ENCODE measurements at places on chromosomes 3 and 15.

DNA sequence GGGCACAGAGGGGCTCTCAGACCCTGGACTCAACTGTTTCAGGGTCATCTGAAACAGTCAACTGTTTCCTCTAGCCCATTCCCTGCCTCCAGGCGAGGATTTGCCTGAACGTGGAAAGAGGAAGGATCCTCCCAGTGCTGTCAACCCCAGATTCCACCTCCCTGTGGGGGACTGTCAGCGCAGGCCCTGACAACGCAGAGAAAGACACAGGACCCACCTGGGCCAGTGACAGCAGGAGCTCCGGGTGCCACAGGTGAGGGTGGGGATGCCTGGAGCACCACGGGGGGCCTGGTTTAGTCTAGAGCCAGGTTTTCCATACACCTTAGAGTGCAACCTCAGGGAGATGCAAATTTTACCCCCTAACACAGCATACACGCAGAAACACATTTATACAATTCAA, 19.5 kb upstream of the LAMP3 start:
- no peak for DNase-seq

GRCh38 chr3:98730886-98731537, 32.1 kb upstream of the ST3GAL6 start:
- no peak for DNase-seq

GRCh38 chr15:50676799-50677483, 9.7 kb downstream of the TRPM7 start:
- no peak for DNase-seq

DNA sequence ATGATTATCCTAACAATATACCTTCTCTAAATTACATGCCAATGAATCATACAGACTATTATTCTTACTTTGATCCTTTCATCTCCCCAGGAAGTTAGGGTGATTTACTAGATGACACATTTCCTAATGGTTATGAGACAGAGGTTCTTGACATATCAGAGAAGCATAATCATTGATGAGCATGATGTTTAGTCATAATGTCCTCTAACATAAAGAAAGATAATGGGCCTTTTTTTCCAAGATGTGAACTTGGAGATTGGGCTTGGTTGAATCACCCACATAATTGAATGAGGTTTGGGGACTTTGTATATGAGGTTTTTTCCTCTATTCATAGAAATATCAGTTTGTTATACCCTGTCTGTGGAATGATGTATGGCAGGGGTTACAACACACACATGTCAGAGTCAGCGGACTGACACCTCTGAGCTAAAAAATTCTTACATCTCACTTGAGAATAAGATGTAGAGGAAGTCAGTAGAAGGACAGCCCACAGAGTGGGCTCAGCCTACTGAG, 69.7 kb upstream of the DCBLD2 start:
- DNase-seq, result no peak

GRCh38 chr15:70437089-70437488, 326.3 kb downstream of the UACA start:
- no peak for DNase-seq

GRCh38 chr15:50487287-50487686, 59.2 kb downstream of the USP50 start:
- no peak for DNase-seq

DNA sequence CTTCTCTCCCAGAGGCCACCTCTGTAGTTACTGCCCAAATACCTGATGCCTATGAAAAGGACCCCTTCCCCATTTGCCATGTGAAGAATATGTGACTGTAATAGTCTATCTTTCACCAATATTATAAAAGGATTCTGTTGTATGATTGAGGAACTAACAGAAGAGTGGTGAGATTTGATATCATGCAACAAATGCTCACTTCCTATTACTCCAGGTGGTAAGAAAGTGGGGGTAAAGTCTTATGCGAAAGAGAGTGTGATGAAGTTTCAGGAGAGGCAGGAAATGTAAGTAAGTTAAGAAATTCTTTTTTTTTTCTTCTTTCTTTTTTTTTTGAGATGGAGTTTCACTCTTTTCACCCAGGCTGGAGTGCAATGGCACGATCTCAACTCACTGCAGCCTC, 24.4 kb upstream of the RAP2B start:
- peak; percentile 59 for DNase-seq

DNA sequence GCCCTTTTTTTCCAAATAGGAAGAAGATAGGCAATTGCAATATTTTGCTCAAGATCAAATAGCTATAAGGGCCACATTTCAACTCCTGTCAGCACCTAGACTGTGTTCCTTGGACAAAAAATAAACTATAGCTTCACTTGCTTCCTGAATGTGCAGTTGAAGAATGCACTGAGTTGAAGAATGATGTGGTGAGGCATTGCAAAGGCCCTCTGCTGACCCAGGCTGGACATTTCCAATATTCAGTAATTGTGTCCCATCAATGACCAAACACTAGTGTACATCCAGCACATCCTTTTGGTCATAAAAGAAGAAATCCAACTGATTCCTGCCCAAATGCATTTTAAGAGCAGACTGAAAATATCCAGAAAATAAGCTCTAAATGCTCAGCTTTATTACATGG, 424.8 kb upstream of the TGFBR2 start:
- DNase-seq, result no peak

GRCh38 chr15:61264986-61265385, 35.9 kb upstream of the RORA start:
- DNase-seq, result no peak

GRCh38 chr3:55608301-55608937, 121.3 kb upstream of the WNT5A start:
- no peak for DNase-seq

- DNase-seq, result no peak
These were observed 18.1 kb upstream of the SLC22A13 start for GRCh38 chr3:38247366-38248035.

- no peak for DNase-seq
These were observed 133.3 kb downstream of the SUCLG2 start for GRCh38 chr3:67521053-67521646.

DNA sequence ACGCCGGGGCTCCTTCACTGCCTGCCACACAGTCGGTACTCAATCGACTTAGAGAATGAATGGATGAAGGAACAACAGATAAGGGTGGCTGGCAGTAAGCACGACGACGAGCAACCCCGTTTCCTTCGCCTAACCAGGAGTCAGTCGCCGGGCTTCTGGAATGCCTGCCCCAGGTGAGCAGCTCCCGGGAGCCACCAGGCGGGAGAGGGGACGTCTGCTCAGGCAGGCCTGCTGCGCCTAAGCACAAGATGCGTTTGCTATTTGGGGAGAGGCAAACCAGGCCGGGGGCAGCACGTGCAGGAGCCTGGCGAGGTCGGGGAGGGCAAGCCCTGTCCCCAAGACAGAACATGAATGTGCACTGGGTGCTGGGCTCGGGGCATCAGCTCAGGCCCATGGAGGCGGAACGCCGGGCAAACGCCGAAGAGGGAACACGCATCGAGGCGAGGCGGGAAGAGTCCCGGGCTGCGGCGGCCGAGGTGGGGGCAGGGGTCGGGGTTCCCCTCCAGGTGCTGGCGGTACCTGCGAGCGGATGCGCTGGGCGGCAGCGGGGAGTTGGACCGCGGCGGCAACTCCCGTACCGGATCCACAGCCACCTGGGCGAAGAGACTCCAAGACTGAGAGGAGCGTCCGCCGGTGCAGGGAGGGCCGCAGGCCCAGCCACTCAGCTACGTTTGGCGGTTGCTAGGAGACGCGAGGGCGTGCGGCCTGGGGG, at the start of gene CFAP92:
CFAP92 (minus strand) TSS at position 616 of the 712 bp plus-strand sequence. CDS start 772 bp downstream, outside the sequence.
- peak; percentile 93 for DNase-seq

- peak; percentile 36 for DNase-seq
These were observed 36.1 kb downstream of the PTH1R start for GRCh38 chr3:46913644-46914043.

DNA sequence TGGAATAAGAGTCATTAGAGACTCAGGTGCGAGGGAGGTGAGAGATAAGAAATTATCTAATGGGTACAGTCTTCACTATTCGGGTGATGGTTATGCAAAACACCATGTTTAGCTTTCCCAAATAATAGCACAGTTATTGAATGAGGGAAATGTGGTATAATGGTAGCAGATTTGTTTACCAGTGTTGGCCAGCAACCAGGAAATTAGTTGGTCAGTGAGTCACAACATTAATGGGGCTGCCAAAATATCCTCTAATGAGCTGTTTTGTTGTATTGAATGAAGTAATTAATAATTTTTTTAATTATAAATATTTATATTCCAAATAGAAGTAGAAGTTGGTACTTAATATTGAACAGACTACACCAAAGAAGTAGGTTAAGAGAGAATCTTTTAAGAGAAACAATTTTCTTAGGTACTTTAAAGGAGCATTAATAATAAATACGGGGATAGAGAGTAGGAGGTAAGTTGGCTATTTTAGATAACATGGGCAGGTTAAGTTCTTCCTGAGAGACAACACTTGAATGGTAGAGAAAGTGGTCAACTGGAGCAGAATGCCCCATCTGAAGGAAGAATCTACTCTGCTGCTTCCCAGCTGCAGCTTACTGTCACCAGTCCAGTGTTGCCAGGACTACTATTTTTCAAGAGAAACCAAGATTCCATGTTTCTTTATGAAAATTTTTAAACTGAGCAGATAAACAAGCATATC, 218.8 kb downstream of the UBE2E2 start:
- DNase-seq, result no peak

DNA sequence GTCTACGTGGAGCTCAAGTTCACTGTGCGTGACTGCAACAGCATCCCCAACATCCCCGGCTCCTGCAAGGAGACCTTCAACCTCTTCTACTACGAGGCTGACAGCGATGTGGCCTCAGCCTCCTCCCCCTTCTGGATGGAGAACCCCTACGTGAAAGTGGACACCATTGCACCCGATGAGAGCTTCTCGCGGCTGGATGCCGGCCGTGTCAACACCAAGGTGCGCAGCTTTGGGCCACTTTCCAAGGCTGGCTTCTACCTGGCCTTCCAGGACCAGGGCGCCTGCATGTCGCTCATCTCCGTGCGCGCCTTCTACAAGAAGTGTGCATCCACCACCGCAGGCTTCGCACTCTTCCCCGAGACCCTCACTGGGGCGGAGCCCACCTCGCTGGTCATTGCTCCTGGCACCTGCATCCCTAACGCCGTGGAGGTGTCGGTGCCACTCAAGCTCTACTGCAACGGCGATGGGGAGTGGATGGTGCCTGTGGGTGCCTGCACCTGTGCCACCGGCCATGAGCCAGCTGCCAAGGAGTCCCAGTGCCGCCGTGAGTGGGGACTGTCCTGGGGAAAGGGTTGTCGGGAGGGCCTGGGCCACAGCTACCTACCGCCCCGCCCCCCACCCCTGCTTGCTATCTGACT, 11.2 kb downstream of the EPHB3 start:
- no peak for DNase-seq

DNA sequence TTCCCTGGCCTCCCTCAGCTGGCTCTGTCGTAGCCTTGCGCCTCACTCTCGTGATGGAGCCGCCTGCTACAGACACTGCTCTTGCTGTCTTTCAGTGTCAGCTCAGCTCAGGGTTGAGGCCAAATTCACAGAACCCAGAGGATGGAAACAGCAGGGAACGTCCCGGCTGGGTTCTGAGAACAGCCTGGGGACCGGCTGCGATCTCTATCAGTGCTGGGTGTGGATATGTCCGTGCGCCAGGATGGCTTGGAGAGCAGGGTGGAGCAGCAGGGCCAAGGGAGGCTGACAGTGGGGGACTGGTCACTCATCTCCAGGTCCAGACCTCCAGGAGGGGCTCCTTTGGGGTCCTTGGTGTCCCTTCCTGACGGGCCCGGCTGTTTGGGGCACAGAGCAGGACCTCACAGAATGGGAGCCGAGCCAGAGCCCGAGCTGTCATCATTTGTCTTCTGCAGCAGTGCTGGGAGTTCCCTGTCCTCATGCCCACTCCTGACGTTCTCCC, 18.4 kb downstream of the KLF15 start:
- DNase-seq, result no peak

GRCh38 chr3:174002543-174002942, 605.0 kb downstream of the NLGN1 start:
- peak; percentile 60 for DNase-seq

DNA sequence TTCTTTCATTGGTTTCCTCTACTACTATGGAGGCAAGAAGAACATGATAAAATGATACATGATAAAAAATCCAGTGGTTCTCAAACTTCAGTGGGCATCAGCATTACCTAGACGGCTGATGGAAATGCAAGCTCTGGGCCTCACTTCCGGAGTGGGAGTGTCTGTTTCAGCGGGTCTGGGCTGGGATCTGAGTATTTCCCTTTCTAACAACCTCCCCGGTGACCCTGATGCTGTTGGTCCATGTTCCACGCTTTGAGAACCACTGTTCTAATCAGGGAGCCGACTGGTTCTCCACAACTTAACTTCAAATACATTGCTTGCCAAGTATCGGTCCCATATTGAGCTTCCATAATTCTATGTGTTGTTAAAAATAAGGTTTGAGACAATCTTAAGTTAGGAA, 712.3 kb upstream of the LMCD1 start:
- DNase-seq, result no peak

GRCh38 chr3:52177701-52178042, 20.3 kb upstream of the ALAS1 start:
- no peak for DNase-seq

DNA sequence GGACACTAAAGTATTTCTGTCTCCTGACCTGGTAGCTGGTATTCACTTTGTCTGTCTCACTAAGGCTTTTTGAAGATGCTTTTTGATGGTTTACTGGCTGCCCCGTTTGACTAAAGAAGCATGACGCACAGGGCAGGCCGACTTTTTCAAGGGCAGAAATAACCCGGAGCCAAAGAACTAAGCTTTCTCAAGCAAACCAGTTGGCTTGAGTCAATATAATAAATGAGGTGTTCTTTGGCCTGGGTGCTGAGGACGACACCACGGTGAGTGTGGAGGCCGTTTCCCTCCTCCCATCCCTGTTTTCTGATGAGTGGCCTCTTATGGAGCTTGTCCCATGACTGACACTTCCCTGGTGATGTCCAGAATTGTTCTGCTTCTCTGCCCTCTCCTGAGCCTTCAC, 220.9 kb downstream of the ITPR1 start:
- DNase-seq, result no peak

DNA sequence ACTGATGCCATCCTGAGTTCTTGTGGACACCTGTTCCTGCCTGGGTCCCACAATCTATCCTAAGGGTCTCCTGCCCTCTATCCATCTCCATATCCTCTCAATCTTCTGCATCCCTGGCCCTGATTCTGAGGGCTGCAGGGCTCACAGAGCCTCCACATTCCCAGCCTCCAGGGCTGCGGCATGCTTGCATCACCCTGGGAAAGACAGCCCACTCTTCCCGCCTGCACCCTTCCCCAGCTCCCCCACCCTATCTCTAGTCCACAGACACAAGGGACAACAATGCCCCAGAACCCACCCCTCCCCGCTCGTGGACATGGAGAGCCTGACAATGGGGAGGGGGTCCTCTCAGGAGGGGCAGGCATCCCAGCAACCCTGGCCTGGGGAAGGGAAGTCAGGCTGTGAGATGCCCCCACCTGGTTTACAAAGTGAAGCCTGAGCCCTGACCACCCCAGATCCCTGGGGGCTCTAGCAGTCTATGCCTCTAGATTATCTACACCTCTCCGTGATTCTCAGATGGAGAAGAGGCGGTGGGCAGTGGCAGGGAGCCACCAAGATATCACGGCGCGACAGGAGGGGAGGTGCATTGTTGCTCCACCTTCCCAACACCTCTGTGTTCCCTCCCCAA, 10.3 kb downstream of the SEMA3G start:
- no peak for DNase-seq
